Activated CD8-positive, alpha-beta memory T cell treated with anti-CD3 and anti-CD28 coated beads for 36 hours (primary cell): ENCODE measurements at places on chromosomes 7 and 10. TPM values are rescaled to one million over a fixed set of nuclear protein-coding genes. Genes with fewer than 3 reads are reported as not detected.

The TAC1 gene
- 0.29 TPM for total RNA-seq

The TAS2R41 gene
- total RNA-seq = not detected

The MACC1 gene
- total RNA-seq = 0.70 TPM

The LRIT1 gene
- total RNA-seq = not detected

The ZNF365 gene
- total RNA-seq = 0.25 TPM

The ERV3-1 gene
- 5.3 TPM for total RNA-seq

The GRID1 gene
- total RNA-seq = not detected

The THSD7A gene
- not detected for total RNA-seq

The CRHR2 gene
- total RNA-seq = not detected

The LIPJ gene
- not detected for total RNA-seq

The ADAM12 gene
- total RNA-seq = 0.15 TPM

The ATG9B gene
- total RNA-seq = 7.7 TPM

The HNRNPF gene
- 544 TPM for total RNA-seq

The ODAD2 gene
- total RNA-seq = 0.23 TPM

The TEX36 gene
- not detected for total RNA-seq

The LARP4B gene
- total RNA-seq = 127 TPM

The DPYSL4 gene
- total RNA-seq = 10.2 TPM

The ZNF33A gene
- total RNA-seq = 20.5 TPM

The TBL2 gene
- 37.8 TPM for total RNA-seq

The KIFBP gene
- 21.4 TPM for total RNA-seq

The SPDYE1 gene
- total RNA-seq = not detected

The NPTX2 gene
- total RNA-seq = 0.23 TPM

The RAMP3 gene
- not detected for total RNA-seq

The SPDYE5 gene
- not detected for total RNA-seq

The ANXA11 gene
- total RNA-seq = 208 TPM

The FAM25C gene
- total RNA-seq = not detected

The PNLIPRP1 gene
- total RNA-seq = not detected

The ZNF736 gene
- 20.9 TPM for total RNA-seq

The NPY4R2 gene
- total RNA-seq = not detected

The ZPBP gene
- not detected for total RNA-seq

The PDE1C gene
- total RNA-seq = not detected

The SOSTDC1 gene
- total RNA-seq = not detected
